Gastroesophageal sphincter (tissue), 4 donors: ENCODE measurements at places on chromosomes 11 and 22. TPM values are rescaled to one million over a fixed set of nuclear protein-coding genes. Genes with fewer than 3 reads are reported as not detected.

GRCh38 chr11:76096552-76096951 lies 109.8 kb downstream of the WNT11 start:
- ATAC-seq: no peak

Gene POTEH
- not detected for total RNA-seq

Gene OR52N4
- 0.40 TPM for total RNA-seq

GRCh38 chr11:119995730-119996491 lies 142.0 kb downstream of the TRIM29 start:
- no peak for ATAC-seq

DNA sequence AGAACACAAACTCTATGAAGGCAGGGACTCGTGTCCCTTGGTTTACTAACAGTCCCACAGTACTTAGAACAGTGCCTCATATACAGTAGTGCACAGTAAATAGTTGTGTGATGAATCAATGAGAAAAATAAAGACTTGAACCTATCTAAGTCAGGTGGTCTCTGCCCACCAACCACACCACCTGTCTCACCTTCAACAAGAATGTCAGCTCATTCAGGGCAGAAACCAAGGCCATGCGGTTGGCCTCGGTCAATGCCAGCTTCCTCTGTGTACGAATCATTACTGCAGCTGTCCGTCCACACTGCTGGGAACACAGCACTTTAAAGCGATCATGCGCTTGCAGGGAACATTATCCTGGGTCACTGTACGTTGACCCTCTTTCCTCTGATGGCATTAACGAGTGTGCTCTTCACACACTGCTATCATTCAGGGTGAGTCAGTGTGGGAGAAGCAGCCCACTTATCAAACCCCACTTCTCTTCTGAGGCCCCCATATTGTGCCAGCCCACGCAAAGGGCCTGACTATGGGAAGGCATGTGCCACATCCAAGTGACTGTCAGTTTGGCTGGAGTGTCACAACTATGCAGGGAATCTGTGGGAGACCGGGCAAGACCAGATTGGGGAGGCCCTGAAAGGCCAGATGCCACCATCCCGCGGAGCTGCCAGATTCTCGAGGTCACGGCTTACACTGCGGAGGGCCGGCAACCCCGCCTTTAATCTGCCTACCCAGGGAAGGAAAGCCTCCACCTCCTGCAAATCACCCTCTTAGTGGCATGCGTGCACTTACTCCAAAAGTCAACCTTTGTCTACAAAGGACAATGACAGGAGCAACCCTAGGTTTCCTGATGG lies 36.1 kb downstream of the LARGE1 start:
- no peak for ATAC-seq

DNA sequence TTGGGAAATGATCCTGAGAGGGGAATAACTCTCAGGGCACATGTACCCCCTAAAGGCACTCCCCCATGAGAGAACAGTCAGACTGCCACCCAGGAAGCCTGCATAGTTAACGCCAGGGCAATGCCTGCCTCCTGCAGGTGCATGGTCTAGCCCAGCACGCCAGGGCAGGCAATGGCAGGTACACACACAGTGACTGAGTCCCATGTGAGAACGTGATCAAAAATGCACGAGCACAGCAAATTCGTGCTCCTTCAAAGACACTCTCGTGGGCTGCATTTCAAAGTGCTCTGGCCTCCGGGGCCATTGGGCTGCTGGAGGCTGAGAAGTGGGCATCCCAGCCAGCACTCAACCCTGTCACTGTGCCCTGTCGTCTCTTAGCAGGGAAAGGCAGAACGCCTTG lies 79.7 kb downstream of the SHANK2 start:
- no peak for ATAC-seq

GRCh38 chr11:68649851-68650555 lies 34.3 kb upstream of the GAL start:
- ATAC-seq: no peak

- ATAC-seq: no peak
Measured at GRCh38 chr11:71330996-71331395, 78.6 kb upstream of the SHANK2 start.

Gene MS4A6A
- 119 TPM for total RNA-seq

- no peak for ATAC-seq
Measured at GRCh38 chr11:130904380-130904779, 11.9 kb downstream of the SNX19 start.

Gene CD6
- 0.35 TPM for total RNA-seq

DNA sequence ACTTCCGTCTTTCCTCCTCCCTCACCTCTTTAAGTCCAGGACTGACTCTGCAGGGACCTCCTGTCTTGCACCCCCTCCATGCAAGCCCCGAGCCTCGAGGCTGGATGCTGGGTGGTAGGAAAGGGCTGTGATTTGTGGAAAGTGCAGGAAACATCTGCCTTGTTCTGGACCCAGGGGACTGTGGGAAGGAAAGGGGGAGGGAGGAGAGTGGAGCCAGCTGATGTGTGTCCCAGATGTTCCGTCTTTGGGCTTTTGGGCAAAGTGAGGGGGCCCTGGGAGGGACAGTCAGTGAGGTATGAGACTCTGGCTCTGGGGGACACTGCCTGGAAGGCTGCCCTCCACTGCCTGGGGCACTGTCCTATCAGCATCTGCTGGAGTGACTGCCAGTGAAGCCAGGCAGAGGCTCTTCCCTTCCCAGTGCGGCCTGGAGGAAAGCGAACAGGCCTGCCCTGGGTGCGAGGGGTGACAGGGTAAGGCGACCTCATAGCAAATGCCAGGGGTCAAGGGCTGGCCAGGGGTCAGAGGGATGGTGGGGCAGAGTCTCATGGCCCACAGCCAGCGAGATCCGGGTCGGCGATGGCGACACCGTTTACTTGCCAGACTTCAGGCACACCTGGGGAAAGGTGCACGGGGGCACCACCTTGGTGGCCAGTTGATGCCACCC lies 1.7 kb downstream of the MRGPRD start:
- no peak for ATAC-seq

Gene RBM14
- total RNA-seq: 45.6 TPM

- no peak for ATAC-seq
Measured at GRCh38 chr11:30527566-30527965, 58.6 kb downstream of the MPPED2 start.

Gene TMEM191C
- not detected for total RNA-seq

DNA sequence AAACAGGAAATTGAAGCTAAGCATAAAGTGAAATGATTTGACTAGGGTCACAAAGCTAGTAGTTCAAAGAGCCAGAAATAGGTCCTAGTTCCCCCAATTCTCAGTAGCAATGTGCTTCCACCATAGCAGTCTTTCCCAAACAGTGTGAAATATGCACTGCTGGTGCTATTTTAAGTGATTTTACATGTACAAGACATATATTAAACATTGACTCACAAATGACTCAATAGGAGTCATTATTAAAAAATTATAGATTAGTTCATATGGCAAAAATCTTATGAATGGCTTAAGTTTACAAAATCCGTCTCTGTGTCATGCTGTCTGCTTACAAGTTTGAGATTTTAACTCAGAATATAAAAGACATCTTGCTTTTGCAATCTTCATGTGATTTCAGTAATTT lies 21.4 kb downstream of the KIF18A start:
- ATAC-seq: no peak

DNA sequence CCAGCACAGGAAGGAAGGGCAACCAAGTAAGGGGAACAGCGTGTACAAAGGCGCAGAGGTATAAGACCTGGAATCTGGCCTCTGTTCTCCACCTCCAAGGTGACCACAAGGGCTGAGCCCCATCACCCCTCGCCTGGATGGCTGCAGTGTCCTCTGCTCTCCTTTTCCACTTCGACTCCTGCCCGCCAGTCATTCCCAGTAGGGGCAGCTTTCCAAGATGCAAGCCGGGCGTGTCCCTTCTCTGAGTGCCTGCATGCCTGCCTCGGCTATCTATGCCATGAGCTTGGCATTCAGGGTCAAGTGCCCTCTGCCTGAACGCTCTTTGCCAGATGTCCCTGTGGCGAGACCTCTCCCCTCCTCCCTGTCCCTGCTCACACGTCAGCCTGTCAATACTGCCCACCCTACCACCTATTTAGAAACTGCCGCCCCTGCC lies 17.0 kb downstream of the FADS3 start:
- no peak for ATAC-seq

Gene UPB1
- 0.50 TPM for total RNA-seq

GRCh38 chr11:3225159-3225758 lies 6.6 kb upstream of the MRGPRG start:
- ATAC-seq: no peak

DNA sequence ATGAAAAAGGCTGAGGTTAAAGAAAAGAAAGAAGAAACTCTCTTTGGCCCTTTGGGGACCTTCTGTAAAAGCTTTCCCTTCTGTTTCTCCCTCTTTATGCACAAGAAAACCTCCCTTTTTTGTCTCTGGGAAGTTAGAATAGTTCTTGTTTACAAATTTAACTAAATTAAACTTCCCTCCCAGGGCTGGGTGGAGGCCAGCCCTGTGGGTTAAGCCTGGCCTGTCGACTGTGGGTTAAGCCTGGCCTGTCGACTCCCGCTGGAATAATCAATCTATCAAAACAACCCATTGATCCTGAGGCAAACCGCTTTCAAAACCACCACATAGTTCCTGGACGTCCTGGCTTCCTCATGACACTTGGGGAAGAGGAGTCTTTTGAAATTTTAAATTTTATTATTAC lies 1.2 kb upstream of the DRG1 start:
- no peak for ATAC-seq

DNA sequence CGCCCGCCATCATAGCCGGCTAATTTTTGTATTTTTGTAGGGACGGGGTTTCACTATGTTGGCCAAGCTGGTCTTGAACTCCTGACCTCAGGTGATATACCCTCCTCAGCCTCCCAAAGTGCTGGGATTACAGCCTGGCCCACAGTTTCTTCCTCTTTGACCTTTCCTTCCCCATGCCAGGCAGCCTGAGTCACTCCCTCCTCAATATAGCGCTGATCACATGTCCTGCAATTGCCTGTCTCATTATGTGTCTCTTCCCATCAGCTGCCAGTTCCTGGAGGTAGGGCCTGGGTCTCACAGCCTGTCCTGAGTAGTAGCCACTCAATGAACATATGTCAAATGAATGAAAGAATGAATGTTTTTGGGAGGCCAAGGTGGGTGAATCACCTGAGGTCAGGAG lies 43.0 kb upstream of the CCDC134 start:
- ATAC-seq: no peak

DNA sequence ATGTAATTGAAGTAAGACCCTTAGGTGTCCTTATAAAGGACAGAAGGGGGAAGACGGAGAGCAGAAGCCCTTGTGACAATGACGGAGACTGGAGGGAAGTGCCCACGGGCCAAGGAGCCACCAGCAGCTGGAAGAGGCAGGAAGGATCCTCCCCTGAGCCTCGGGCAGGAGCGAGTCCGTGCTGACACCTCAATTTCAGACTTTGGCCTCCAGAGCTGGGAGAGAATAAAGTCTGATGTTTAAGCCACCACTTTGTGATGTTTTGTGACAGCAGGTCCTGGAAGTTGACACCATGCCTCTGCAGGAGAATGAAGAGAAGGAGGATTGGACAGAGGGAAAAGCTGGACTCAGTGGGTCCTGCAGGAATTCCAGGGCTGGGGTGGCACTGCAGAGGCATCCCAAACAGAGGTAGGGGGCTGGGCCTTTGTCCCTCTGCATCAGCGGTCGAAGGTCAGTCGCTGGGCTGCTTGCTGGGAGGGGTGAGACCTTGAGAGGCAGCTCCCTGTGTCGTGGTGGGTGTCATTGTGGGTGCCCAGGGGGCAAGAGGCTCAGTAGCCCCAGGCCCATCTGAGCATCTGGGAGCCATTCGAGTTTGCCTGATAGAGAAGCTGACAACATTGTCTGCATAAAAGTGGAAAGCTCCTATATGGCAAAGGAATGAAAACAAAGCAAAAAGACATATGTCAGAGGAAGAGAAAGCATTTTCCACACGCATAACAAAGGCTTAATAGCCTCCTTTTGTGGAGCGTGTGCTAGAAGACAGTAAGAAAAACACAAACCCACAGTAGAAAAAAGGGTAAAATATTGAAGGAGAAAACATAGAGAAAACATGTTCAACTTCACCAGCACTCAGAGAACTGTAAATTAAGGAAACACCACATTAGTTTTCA lies 68.8 kb downstream of the RTL6 start:
- ATAC-seq: no peak

DNA sequence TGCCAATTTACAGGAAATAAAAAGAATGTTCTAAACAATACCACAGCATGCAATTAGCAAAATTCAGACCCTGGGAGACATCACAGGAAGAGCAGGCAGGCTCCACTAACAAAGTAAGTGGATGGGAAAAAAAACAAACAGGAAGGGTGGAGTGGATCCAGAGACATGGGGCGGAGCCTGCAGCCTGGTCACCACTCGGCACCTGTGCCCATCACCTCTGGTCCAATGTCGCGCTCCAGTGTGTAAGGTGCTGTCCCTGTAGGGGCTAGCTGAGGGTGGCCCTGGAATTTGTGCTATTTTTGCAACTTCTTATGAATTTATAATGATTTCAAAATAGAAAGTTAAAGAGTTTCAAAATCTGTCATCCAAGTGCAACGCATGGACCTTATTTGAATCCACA lies 11.0 kb upstream of the MOB2 start:
- ATAC-seq: no peak

- ATAC-seq: no peak
Measured at GRCh38 chr11:8355416-8355742, 91.7 kb upstream of the LMO1 start.

DNA sequence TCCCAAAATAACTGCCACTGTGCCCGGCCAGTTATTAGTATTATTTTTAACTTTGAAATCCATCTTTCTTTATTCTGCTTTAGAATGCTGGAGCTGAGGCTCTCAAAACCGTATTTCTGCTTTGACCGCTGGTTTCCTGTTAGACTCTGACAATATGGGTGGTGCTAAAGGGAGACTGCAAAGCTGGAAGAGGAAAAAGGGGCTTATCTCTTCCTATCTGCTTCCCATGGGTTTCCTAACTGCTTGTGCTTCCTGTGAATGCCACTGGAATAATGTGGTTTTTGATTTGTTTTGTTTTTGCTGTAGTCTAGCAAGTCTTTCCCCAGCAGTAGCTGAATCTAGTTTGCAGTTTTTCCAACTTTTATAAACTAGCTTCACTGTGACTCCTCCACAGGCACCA lies 43.6 kb downstream of the XRRA1 start:
- ATAC-seq: no peak

Gene UCP3
- 1.6 TPM for total RNA-seq

GRCh38 chr11:124586238-124586860 lies 16.6 kb downstream of the OR8A1 start:
- no peak for ATAC-seq

- no peak for ATAC-seq
Measured at GRCh38 chr11:10645212-10645795, 48.3 kb downstream of the IRAG1 start.

Gene MB
- not detected for total RNA-seq

- no peak for ATAC-seq
Measured at GRCh38 chr22:21621025-21621424, 8.8 kb downstream of the YDJC start.

Gene ALX4
- not detected for total RNA-seq

Gene MPPED2
- total RNA-seq: 6.8 TPM

DNA sequence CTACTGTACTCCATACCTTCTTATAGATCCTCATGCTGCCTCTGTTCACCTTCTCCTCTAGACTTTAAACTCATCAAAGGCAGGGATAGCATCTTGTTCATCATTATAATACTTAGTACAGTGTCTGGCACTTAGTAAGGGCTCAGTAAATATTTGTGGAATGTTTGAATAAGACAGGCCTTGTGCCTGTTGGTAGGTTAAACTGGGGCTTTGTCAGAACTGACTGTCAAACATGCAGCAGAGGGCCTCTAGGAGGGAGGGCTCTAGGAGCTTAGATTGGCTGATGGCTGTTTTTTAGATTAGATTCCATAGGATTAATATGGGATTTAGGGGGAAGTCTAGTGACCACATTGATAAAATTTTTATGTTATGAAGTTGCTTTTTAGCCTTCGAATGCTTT lies 70.8 kb downstream of the RNF169 start:
- ATAC-seq: no peak
